ENCODE measurements at places on chromosomes 6 and 20.

- no peak for DNase-seq
Observed at GRCh38 chr20:38063911-38064530, 30.5 kb downstream of the RPRD1B start.

DNA sequence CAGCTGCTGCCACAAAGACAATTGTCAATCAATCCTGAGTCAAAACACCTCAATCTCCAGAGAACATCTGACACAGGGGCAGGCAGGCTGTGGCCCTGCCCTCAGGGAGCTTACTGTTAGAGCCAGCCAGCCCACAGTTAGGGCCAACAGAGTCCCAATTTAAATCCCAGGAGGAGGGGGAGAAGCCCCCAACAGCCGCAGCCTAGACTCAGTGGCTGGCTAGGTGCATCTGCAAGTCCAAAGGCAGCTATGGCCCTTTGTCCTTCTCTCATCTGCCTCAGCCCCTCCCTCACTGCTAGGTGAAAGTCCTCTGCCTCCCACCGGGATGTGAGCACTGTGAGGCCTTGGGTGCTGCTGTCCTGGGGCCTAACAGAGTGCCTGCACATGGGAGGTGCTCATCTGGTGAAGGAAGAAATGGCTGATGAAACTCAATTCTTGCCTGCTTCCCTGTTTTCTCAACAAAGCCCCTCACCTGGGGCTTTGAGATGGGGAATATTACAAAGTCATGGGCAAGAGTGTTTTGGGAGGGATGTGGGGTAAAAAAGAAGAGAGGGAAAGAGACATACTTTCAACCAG is 33.7 kb upstream of the VEGFA start:
- DNase-seq: no peak

- DNase-seq: no peak
Observed at GRCh38 chr20:11702721-11703518, 214.8 kb upstream of the BTBD3 start.

GRCh38 chr6:49110916-49111315 is 352.1 kb downstream of the MMUT start:
- DNase-seq: no peak

DNA sequence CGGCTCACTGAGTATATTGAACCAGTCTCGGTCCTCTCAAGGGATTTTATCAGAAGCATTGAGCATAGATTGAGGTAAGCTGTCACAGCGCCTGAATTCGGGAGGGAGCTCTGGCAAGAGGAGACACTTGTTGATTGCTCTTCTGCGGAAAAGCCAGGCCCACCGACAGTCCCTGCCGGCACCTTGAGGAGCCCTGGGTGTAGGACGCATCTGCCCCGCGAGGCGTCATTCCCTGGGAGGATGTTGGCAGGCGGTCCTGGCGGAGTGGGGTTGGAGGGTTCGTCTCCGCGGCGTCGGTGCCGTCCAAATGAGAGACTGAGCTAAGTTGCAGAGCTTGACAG is 843 bp downstream of the FBXO9 start:
- DNase-seq: no peak

DNA sequence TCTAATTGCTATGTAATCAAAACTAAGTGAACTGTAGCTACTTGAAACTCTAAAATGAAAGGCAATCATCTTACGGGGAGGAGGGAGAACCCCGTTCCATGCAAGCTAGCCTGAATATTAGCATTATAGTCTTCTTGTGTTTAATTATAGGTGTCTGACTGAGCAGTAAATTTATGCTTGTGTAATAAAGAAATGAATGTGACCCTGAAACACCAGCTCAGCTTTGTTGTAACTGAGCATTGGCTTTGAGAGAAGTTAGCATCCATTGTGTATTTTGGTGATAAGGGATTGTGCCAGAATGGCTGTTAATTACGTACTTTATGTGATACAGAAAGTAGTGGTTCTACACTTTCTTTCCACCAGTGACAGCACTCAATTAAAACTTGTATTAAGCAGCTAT is 86.9 kb downstream of the QKI start:
- no peak for DNase-seq

DNA sequence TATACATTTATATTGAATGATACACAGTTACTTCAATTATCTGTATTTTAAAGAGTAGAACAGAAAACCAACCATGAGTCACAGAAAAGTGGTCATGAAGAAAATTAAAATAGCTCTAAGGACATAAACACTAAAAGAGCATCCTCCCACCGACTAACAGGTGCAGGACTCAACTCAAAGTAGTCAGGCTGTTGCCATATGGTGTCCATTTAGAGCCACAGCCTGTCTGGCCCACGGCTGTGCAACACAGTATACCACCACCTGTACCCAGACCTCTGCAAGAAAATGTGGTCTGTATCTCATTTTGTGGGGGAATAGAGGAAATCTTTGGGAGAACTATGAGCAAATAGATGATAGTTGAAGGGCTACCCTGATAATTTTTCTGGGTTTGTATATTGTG is 449.8 kb upstream of the RNF217 start:
- DNase-seq: no peak

DNA sequence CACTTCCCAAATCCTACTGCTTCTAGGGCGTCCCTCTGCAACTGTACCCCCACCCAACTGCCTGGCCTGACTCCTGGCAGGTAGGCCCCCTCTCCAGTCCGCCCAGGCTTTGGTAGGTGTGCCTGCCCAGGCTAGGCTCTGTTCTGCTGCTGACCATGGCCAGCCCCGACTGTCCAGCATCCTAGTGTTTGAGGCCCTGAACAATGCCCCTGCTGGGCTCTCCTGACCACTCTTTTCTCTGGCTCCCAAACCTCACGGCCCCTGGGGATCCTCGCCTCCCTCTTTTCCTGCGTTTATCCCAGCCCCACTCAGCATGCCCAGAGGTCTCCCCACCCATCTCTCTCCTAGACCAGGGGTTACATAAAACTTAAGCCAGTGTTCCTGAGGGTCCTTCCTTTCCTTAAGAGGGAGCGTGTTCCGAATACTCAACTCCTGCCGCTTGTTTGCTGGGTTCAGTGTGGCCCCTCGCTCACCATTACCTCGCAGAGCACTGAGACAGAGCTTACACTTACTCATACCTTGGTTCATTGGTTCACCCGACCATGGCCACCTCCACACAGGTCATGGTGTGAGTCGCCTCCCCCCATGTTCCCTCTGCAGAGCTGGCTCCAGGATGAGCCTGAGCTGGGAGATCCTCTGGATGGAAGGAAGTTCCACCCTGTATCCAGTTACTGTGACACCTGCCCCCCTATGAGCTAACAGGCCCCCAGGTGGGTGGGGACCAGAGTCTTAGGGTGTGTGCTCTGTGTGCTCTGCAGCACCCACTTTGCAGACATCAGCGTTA is 21.0 kb upstream of the MYT1 start:
- no peak for DNase-seq

DNA sequence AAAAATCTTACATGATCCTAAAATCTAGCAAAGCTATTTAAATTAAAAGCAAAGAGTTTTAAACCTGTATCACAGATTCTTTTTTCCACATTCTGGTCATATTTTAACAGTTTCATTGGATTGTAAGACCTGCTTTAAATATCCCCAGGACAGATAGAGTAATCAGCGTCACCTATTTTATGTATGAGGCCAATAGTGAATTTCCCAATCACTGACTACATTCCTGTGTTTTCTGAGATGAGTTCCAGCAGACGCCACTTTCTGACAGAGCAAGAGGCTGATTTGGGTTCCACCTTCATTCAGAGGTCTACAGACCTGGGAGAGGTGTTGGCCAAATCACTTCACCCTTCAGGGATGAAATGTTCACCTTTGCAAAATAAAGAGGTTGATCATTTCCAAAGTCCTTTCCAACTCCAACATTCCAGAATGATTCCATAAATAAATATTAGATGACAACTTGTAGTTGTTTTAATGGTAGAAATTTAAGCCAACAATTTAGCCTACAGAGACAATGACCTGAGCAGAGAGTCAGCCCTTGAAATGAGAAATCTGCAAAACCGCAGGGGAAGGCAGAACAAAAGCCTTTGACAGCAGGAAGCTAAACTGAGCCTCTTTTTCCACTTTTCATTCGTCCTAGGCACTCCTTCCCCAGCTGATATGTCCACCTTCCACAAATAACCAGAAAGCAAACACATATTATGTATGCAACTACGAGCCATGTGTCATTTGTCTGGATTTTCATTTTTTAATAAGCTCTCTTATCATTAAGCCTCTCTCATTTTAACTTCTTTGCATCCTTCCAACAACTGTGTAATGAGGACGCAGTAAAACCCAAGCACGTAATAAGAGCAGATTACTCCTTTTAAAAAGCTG is 105.2 kb downstream of the TFAP2A start:
- DNase-seq: no peak

GRCh38 chr6:131519670-131520436 is 53.2 kb upstream of the ARG1 start:
- DNase-seq: no peak

DNA sequence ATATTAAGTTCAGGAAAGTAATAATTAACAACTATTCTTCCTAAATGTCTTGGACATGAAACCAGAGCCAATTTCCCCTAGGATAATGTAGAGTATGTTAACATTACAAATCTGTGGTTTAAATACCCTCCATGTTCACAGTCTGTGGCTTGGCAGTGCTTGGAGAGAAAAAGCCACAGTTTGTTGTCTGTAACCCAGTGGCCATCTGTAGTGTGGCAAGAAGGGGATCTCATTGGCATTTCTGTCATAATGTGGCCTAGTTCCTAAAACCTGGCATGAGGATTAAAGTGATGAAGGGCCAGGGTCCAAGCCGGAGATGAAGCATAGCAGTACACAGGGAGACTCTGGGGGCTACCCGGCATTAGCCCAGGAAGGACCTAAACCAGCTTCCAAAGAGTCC is 31.2 kb downstream of the SYNE1 start:
- DNase-seq: no peak

DNA sequence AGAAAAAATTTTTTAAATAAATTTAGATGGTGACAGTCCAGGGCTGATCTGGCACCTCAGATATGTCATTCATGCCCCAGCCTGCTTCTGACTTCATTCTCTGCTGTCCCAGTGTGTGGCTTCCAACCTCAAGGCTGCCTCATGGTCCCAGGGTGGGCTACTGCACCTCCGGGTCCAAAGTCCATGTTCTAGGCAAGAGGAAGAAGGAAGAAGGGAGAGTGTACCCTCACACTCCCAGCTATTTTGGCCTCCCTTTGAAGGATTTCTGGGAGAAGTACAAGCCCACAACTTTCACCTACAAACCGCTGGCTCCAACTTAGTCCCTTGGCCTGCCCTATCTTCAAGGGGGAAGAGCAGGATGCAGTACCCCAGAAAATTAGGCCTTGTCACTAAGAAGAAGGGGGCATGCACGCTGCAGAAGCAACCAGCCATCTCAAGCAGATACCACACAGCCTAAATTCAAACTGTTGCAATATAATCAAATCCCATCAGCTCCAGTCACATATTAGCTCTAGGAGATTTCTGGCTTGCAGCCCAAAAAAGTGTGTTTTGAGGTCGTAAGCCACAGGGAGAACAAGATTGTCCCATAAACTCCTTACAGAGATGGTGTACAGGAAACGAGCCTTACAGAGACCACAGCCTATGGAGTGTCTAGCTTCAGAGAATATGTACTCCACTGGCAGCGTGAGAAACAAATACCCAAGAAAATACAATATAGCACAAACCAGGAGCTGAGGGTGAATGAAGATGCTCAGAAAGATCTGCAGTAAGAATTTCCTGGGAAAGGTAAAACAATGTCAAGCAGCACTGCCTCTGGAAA is 906 bp upstream of the BTN3A2 start:
- DNase-seq: no peak

DNA sequence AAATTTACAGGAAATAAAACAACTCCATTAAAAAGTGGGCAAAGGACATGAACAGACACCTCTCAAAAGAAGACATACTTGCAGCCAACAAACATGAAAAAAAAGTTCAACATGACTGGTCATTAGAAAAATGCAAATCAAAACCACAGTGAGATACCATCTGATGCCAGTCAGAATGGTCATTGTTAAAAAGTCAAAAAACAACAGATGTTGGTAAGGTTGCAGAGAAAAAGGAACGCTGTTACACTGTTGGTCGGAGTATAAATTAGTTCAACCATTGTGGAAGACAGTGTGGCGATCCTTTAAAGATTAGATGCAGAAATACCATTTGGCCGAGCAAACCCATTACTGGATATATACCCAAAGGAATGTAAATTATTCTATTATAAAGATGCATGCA is 858.0 kb upstream of the FLRT3 start:
- DNase-seq: no peak

DNA sequence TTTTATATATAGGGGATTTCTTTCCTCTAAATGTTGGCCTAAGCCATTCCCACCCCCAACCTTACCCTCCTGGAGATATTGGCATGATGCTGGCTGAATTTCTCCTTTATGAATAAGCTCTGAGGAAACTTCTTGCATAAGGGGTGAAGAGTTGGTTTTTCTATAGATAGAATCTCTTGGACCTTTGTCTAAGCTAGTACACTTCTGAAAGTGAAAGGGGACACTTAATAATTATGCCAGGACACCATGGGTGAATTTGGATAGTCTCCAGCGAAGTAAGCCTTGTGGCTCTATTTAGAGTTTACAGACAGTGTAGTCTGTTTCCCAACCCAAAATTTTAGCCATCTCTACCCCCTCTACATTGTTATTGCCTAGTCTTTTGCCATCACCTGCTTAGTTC is 27.1 kb upstream of the FABP7 start:
- DNase-seq: no peak

GRCh38 chr6:107304421-107305025 is 154.8 kb downstream of the PDSS2 start:
- DNase-seq: no peak

GRCh38 chr20:8020314-8021079 is 936 bp upstream of the TMX4 start:
- no peak for DNase-seq

DNA sequence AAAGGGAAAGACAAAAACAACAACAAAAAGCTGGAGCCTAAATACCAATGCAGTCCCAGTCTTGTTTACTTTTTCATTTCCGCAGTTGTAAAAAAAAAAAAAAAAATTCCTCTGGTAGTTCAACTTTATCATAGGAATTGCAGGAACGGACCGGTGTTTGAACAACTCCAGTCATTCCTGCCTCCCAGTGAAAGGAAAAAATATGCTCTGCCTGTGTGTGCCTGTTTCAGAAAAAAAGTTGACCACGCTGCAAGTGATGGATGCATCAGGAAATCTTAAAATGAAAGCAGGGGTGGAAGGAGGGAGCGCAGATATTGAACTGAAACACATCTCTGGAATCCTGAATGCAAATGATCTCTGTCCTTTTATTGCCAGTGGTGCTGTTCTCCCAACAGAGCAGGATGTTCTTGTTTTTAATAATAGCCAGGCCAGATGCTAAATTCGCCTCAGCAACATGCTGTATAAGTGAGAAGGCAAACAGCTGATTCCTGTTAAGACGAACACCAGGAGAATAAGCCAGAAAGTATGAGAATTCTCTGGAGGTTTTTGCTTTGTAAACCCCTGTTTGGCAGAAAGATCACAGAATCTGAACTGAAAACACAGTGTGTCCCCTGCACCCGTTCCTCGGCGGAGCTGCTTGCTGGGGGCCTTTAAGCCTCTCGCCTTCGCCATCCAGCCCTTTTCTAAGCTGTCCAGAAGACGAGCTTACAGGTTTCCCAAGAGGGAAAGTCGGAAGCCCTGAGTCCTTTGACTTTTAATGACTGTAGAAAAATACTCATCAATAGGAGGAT is 178.4 kb upstream of the SUPT3H start:
- no peak for DNase-seq

GRCh38 chr6:161498359-161498758 is 224.5 kb upstream of the AGPAT4 start:
- no peak for DNase-seq

- no peak for DNase-seq
Observed at GRCh38 chr6:130933712-130934200, 106.5 kb downstream of the SMLR1 start.
